ENCODE measurements at places on chromosomes 12 and 14.

DNA sequence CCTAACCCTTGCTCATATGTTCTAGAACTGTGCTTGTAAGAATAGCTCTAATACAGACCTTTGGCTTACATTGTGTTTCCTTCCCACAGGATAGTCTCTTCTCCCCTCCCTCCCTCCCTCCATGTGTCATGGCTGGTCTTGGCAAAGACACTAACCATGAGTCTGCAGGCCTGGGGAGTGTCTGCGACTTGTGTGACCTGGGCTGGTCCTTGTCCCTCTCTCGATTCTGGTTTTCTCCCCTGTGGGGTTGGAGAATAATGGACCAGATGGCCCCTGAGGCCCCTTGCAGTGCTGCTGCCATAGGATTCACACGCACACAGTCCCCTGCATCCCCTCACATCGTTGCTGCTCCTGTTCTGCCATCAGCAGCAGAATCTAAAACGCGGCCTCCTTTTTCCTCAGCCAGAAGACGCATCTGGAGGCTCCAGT lies 30.3 kb downstream of the DEGS2 start:
- ATAC-seq: no peak

DNA sequence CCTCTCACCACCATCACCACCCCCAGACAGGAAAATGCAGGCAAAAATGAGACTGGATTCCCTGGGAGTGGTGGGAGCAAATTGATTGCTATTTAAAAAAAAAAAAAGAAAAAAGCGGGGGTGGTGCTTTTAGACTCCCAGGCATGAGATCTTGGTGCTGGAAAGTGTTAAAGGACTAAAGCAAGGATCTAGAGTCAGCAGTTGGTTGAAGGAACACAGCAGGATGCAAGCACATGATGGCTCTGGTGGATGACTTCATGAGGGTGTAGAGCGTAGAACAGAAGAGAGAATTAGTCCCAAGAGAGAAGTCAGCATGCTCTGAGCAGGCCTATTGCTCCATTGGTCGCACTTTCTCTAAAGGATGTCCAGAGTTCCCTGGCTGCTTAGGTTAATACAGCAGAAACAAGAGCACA lies 183.8 kb upstream of the HMGA2 start:
- no peak for ATAC-seq

DNA sequence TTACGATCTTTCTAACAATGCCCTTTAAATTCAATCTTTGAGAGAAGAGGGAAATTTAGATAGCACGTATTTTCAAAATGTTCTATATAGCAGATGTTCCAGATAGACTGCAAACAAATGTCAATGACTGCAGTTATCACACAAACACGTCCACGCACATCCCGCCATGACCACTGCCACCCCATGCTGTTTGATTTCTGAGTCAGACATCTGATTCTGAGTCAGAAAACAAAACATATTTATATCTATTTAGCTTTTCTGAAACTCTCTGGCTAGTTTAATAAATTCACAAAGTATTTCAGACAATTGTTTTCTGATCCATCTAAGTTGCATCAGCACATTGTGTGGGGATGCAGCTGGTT lies 105.9 kb upstream of the BCAT1 start:
- no peak for ATAC-seq

- ATAC-seq: no peak
Measured at GRCh38 chr14:46988312-46988711, 336.7 kb upstream of the RPL10L start.

DNA sequence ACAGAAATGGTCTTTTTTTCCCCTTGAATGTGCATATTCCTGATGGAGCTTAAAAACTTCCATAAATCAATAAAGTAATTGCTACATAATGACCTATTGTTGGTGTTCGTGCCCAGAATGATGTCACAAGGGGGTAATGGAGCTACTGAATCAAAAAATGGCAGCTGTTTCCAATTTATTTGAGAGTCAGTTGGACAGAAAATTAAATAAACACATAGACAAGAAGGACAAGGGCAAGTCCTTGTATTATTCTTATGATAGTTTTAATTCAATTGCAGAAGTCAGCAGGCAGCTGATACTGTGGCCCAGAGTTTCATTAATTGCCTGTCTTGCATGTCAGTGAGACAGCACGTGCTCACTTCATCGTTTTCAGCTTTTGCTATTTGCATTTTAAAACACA lies 473.5 kb downstream of the ETNK1 start:
- ATAC-seq: peak; percentile 92

GRCh38 chr14:64704143-64704742 lies at the start of gene PLEKHG3:
PLEKHG3 (plus strand) TSS chr14:64704424; CDS start chr14:64727632, 23,208 bp downstream.
- peak; percentile 86 for ATAC-seq

DNA sequence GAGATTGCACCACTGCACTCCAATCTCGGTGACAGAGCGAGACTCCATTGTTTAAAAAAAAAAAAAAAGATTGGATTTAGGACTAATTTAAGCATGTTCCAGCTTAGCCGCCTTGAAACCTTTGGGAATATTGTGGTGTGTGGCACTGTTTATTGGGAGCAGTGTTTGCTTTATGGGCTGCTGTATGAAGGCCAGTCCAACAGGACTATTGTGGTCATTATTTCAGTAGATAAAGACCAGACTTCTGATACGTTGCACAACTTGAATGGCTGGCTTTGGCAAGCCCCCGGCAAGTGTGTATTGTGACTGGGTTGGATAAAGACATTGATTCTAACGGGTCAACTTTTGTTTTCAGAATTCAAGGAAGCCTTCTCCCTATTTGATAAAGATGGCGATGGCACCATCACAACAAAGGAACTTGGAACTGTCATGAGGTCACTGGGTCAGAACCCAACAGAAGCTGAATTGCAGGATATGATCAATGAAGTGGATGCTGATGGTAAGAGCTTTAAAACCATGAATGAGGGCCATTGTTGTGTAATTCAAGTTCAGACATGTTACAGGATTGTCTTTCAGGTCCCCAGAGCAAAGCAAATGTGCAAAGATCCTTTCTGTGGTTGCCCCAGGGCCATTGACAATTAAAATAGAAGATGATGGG lies 4.2 kb downstream of the CALM1 start:
- ATAC-seq: no peak

Measured in motor neuron (in vitro differentiated cells).